ENCODE measurements at places on chromosomes 7 and 10. TPM values are rescaled to one million over a fixed set of nuclear protein-coding genes. Genes with fewer than 3 reads are reported as not detected.

Gene SPOCK2
- 13.8 TPM for total RNA-seq

Gene SUFU
- 29.4 TPM for total RNA-seq

Gene LRIT1
- total RNA-seq, result not detected

Gene LIPJ
- 0.29 TPM for total RNA-seq

Gene CPA2
- 16.3 TPM for total RNA-seq

Gene ASB10
- total RNA-seq, result not detected

Gene SNCG
- 60.4 TPM for total RNA-seq

DNA sequence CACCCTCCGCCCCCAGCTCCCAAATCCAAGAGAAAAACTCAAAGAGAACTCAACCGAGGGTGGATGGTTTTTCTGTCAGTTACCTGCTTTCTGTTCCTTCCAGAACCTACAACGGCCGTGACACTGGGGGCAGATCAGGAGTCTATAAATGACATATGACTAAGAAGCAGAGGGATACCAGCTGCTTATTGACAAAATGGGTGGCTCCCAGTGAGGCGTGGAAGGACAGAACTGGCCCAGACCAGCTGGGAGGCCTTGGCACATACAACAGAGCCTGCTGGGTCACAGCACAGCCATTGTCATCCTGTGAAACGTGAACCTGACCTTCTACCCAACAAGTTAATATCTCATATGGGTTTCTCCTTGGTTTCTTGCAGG, 84.3 kb upstream of the ADRB1 start:
- no peaks in the 10 kb centered on the region for H3K27me3 ChIP-seq
- no peaks in the 10 kb centered on the region for H3K36me3 ChIP-seq
- no peak for DNase-seq
- peak overlapping the region; percentile 77 for H3K27ac ChIP-seq

DNA sequence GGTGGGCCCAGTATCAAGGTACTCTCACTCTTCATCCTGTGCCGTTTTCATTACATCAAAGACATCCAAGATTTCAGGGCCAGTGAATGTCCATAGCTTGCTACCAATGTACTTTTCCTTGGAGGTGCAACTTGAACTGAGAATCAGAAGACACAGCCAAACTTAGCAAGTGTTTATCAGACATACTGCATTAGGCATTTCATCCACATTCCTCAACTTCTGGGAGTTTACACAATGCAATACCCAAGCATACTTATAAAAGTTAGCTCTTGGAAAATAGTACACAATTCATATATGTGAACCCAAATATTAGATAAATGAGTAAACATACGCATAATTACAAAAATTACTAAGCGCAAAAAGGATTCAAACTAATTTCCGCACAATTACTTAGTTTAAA, 216.3 kb upstream of the RHOBTB1 start:
- DNase-seq, result no peak
- H3K4me1 ChIP-seq, result peaks cover 24% of the 10 kb centered on the region
- H3K4me3 ChIP-seq, result no peak overlapping the region
- H3K36me3 ChIP-seq, result no peaks in the 10 kb centered on the region

DNA sequence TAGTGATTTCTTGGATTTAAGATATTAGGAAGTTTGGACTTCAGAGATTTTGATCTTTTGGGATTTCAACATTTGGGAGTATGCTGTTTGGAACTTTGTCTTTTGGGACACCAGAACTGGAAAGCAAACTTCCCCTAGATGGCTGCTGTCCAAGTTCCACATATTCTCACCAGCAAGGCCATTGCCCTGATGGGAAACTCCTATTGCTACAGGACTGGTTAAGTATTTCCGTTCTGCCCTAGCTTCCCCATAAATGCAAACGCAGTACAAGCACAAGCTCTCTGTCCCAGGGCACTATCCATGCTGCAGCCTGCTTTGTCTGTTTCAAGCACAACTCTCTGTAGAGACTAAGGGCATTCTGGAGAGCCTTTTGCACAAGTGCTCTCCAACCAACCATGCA, 79.3 kb upstream of the SLC25A13 start:
- DNase-seq, result no peak
- H3K27me3 ChIP-seq, result no peaks in the 10 kb centered on the region
- H3K27ac ChIP-seq, result no peak overlapping the region
- no peak overlapping the region for H3K4me3 ChIP-seq
- no peaks in the 10 kb centered on the region for H3K36me3 ChIP-seq
- no peaks in the 10 kb centered on the region for H3K4me1 ChIP-seq

DNA sequence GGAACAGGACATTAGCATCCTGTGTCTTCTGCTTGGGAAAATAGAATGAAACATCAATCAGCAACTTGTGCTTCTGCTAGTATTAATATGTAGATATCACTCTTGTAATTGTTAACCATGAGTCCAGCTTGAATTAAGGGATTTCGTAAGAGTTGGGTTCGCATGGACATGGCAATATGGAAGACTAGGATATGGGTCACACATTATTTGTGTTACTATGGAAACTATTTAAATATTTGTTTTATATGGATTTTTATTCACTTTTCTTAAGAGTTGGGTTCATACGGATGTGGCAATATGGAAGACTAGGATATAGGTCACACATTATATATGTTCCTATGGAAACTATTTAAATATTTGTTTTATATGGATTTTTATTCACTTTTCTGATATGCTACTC, 24.5 kb downstream of the TNPO3 start:
- no peak overlapping the region for H3K27ac ChIP-seq
- H3K4me1 ChIP-seq, result no peaks in the 10 kb centered on the region
- DNase-seq, result no peak
- no peak overlapping the region for H3K4me3 ChIP-seq
- H3K27me3 ChIP-seq, result no peaks in the 10 kb centered on the region
- peaks cover 38% of the 10 kb centered on the region for H3K36me3 ChIP-seq

GRCh38 chr10:85986777-85987176, 379.8 kb downstream of the GRID1 start:
- DNase-seq, result no peak
- no peak overlapping the region for H3K27ac ChIP-seq
- no peaks in the 10 kb centered on the region for H3K4me1 ChIP-seq

GRCh38 chr10:81843042-81843441, 32.0 kb upstream of the NRG3 start:
- peaks cover 11% of the 10 kb centered on the region for H3K27me3 ChIP-seq
- H3K27ac ChIP-seq, result no peak overlapping the region
- no peak overlapping the region for H3K4me3 ChIP-seq
- peaks cover 5% of the 10 kb centered on the region for H3K4me1 ChIP-seq
- no peaks in the 10 kb centered on the region for H3K36me3 ChIP-seq

DNA sequence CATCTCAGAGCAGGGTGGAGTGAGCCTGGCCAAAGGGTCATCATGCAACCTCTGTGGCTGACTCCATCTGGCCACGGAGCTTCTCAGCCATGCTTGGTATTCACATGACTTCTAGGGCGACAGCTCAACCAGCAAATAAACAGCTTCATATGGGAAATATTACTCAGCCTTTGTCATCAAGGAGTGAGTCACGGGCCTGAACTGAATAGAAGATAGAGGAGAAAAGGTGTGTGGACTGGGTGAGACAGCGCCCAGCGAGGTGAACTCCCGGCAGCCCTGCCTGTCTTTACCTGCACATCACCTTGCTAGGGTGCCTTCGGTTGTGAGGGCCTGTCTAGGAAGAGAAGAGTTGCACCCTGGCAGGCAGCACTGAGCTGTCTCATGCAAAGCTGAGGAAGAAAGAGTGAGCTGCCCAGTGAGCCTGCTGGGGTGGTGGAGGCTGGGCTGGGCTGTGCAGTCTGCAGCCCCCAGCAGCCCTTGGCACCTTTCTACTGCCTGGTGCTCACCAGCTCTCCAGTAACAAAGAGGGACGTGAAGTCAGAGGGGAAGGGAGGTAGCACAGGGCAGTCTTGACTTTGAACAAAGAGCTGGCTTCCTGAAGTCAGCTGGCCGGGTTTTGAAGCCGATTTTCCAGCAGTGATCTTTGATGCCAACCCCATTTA, 114.2 kb downstream of the EGFR start:
- H3K27ac ChIP-seq, result peak overlapping the region; percentile 87
- no peak for DNase-seq
- H3K4me3 ChIP-seq, result no peak overlapping the region
- peaks cover 35% of the 10 kb centered on the region for H3K4me1 ChIP-seq

DNA sequence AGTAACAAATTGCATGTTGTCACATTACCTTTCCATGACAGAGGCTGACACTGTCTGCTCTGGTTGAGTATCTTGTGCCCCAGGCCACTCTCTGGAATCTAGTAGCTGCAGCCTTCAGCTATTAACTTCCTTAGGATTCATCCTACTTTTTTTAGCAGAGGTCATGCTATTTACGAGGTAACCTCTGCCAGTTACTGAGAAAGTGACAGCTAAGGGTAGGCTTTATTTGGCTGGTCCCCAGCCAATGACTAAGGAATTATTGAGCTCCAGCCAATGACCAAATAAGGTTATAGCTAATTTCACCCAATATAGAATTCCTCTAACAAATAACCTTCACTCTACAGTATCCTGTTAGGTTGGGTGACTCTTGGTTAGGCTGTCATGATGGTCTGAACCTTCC, 1361.7 kb downstream of the XPNPEP1 start:
- H3K4me3 ChIP-seq, result no peak overlapping the region
- no peak overlapping the region for H3K27ac ChIP-seq
- no peaks in the 10 kb centered on the region for H3K27me3 ChIP-seq
- DNase-seq, result no peak

- no peak for DNase-seq
- H3K4me1 ChIP-seq, result no peaks in the 10 kb centered on the region
- H3K4me3 ChIP-seq, result no peak overlapping the region
- no peak overlapping the region for H3K27ac ChIP-seq
Measured at GRCh38 chr10:96090463-96090800, 39.7 kb upstream of the ZNF518A start.

GRCh38 chr10:36578306-36578705, 547.1 kb upstream of the ANKRD30A start:
- no peaks in the 10 kb centered on the region for H3K36me3 ChIP-seq
- H3K4me1 ChIP-seq, result no peaks in the 10 kb centered on the region
- DNase-seq, result no peak
- H3K27me3 ChIP-seq, result no peaks in the 10 kb centered on the region
- no peak overlapping the region for H3K27ac ChIP-seq
- H3K4me3 ChIP-seq, result no peak overlapping the region

- H3K36me3 ChIP-seq, result no peaks in the 10 kb centered on the region
- peaks cover 5% of the 10 kb centered on the region for H3K4me1 ChIP-seq
- H3K27ac ChIP-seq, result no peak overlapping the region
- DNase-seq, result no peak
Measured at GRCh38 chr10:114772496-114773196, 48.9 kb upstream of the FHIP2A start.

DNA sequence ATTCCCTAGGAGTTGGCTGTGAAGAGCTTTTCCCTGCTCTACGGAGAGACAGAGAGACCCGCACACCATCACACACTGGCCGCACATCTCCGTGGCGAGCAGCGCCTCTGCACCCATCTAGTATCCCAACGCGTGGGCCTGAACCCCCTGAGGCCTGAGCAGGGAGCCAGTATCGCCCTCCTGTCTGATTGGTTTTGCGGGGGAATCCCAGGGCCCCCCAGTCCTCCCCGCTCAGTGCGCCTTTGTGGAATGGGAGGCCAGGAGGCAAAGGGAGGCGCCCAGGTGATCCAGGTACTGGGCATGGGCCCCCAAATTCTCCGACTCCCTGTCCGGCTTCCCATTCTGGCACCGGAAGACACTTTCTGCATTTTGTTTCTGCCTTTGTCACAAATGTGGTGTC, 344.3 kb downstream of the GLRX3 start:
- H3K4me3 ChIP-seq, result no peak overlapping the region
- DNase-seq, result no peak
- H3K36me3 ChIP-seq, result no peaks in the 10 kb centered on the region
- peaks cover 28% of the 10 kb centered on the region for H3K27me3 ChIP-seq
- no peak overlapping the region for H3K27ac ChIP-seq

GRCh38 chr10:79046741-79047583, 21.8 kb upstream of the ZMIZ1 start:
- no peaks in the 10 kb centered on the region for H3K36me3 ChIP-seq
- no peak for DNase-seq
- H3K27me3 ChIP-seq, result no peaks in the 10 kb centered on the region
- H3K4me3 ChIP-seq, result no peak overlapping the region
- no peak overlapping the region for H3K27ac ChIP-seq

- H3K27me3 ChIP-seq, result no peaks in the 10 kb centered on the region
- no peak overlapping the region for H3K27ac ChIP-seq
- no peaks in the 10 kb centered on the region for H3K36me3 ChIP-seq
Measured at GRCh38 chr10:22754296-22754695, 39.9 kb upstream of the PIP4K2A start.

- no peak for DNase-seq
- H3K4me3 ChIP-seq, result no peak overlapping the region
- H3K27me3 ChIP-seq, result peaks cover 5% of the 10 kb centered on the region
- peaks cover 8% of the 10 kb centered on the region for H3K4me1 ChIP-seq
- no peak overlapping the region for H3K27ac ChIP-seq
Measured at GRCh38 chr7:18290223-18290622, 205.3 kb upstream of the HDAC9 start.

DNA sequence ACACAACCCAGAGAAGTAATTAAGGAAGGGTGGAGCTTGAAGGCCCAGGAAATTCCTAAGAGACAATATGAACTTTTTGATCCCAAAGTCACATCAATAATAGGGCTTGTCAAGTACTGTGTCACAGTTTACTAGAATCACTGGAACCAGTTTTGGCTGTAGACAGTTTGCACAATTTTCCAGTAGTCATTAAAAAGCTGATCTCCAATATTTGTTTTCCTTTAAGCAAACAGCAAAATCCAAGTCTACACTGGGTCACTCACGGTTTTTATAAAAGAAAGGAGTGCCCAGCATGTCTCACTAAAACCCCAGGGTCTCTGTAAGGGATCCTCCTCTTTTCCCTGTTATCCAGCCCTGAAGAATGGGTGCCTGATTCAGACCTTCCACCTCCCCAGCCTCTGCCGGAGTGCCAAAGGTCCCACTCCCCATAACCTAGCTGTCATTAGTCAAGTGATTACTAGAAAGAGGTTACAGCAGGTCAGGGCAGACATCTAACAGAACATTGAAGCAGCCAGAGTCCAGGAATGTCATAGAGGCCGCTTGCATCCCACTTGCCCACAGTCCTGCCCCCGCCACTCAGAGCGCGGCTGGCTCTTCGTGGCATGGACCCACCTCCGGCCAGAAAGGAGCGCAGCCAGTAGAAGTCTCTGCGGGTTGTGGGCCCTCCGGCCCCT, 552 bp downstream of the SLC25A16 start:
- H3K4me3 ChIP-seq, result peak overlapping the region; percentile 97
- peak overlapping the region; percentile 99 for H3K27ac ChIP-seq
- H3K27me3 ChIP-seq, result no peaks in the 10 kb centered on the region

DNA sequence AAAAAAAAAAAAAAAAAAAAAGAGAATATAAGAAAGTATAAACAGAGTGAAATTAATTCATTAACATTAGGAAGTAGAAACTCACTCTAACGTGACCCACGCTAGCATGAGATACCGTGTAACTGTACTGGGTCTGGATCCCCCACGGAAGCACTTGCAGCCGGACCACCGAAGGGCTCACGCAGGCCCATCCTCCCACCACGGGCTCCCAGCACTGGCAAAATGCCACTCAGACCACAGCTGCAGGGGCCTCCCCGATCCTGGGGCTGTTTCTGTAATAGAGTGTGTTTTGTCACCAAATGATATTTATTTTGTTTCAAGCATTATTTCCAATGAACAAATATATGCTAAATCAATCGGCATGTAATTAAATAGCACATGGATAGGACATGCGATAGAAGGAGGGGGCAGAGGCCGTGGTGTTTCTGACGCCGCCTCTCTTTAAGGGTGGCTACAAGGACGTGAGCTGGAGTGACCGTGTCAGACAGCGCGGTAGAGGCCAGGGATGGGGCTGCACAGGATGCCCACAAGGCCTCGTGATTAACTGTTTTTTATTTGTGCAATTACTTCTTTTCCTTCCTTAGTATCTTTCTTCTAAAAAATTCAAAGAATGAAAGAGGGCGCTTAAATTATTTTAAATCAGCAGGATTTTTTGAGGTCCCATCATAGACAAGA, 568.5 kb downstream of the PTPRN2 start:
- no peak overlapping the region for H3K27ac ChIP-seq
- no peaks in the 10 kb centered on the region for H3K36me3 ChIP-seq
- H3K4me1 ChIP-seq, result peaks cover 7% of the 10 kb centered on the region
- DNase-seq, result peak; percentile 53
- H3K4me3 ChIP-seq, result no peak overlapping the region

Data from type B pancreatic cell (in vitro differentiated cells).